ENCODE measurements at places on chromosomes 4 and X. TPM values are rescaled to one million over a fixed set of nuclear protein-coding genes. Genes with fewer than 3 reads are reported as not detected.

The HPSE gene
- 6.0 TPM for total RNA-seq

The KIF4A gene
- 13.6 TPM for total RNA-seq

The BMP15 gene
- not detected for total RNA-seq

The ODAPH gene
- not detected for total RNA-seq

The C4orf51 gene
- not detected for total RNA-seq

The F9 gene
- total RNA-seq: not detected

All from MCF 10A (cell line).